ENCODE measurements at places on chromosomes 2 and 18.

GRCh38 chr2:174964404-174964803, 40.8 kb downstream of the CHN1 start:
- DNase-seq, result no peak

DNA sequence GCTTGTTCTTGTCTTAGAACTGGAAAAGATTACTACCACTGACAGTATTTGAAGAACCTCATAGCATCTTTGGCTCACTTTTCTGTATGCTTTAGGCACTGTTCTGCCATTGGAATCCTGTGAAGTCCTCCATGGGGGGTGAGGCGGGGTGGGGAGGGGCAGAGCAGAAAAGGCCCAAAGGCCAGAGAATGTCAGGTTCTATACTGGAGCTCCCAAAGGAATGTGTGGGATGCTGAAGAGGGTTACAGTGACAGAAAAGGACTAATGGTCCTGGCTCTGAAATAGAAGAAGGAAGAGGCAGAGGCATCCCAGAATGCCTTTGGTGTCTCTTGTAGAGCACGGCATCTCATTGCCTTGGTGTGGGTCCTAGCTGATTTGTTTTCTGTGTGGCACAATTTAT, 141.9 kb downstream of the HAUS1 start:
- no peak for DNase-seq

DNA sequence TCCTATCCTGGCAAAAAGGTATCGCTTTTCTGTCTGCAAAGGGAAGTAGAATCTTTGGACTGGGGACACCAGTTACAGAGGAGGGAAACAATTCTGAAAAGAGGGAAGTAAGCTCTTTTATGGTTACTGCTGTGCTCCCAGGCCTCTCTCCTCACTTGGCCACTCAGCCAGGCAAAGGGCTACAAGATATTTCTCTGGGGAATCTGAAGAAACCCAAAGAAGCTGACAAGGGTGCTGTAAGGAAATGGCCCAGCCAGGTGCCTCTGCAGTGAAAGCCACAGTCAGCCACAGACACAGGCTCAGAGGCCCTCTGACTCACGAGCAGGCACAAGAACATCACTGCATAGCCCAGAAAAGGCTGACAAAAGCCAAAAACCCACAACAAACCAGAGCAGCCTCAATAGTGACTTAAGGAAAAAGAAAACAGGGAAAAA, 5.8 kb downstream of the HDLBP start:
- no peak for DNase-seq

DNA sequence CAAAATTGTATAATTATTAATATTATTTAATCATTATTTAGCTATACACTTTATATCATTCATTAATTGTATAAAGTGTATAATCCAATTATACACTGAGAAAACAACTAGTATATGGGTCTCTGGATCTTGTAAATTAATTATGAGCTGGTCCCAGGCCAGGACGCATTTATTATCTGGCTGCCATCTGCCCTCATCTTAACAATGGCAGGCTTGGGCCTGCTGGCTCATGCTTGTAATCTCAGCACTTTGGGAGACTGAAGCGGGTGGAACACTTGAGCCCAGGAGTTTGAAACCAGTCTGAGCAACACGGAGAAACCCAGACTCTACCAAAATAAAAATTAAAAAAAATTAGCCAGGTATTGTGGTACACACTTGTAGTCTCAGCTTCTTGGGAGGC, 502.2 kb upstream of the NRXN1 start:
- no peak for DNase-seq

GRCh38 chr2:172819943-172820342, 84.3 kb downstream of the RAPGEF4 start:
- DNase-seq, result no peak

DNA sequence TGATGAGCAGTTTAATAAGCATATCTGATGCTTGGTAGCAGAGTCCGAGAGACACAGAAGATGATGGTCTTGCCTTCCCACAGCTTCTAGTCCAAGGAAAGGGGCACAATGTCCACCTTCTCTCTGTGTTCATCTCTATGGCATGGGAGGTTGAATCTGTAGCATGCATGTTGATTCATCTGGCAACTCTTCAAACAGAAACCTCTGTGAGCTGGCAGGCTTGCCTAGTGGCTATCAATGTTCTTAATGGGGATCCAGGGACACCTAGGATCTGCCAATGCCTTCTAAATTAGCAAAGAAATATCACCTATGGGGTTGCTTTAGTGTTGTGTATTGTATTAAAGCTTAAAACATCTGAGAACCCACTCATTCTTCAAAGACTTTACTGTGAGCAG, 170.8 kb downstream of the INO80D start:
- no peak for DNase-seq

GRCh38 chr2:191166756-191167445, 16.1 kb upstream of the STAT4 start:
- no peak for DNase-seq

GRCh38 chr2:20334605-20335203, 15.9 kb downstream of the PUM2 start:
- DNase-seq, result no peak

- no peak for DNase-seq
These were observed 227.5 kb downstream of the C1D start for GRCh38 chr2:67835266-67835665.

GRCh38 chr2:223765221-223765785, 72.1 kb downstream of the AP1S3 start:
- DNase-seq, result no peak

DNA sequence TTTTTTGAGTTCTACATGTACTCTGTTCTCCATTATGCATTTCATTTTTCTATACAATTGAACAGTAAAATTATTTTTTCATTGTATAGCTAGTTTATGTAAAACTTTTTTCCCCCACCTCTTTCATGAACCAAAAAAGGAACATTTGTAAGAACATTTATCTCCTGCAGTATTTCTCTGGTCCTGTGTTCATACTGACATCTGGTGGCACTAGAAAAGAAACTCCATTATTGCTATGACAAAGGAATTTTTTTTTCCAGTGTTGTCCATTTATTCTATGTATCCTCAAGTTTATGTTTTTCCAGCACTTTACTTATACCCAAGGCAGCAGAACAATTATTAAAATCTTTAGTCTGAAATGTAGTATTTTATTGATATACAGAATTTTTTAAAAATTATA, 27.4 kb upstream of the CHAC2 start:
- peak; percentile 4 for DNase-seq

DNA sequence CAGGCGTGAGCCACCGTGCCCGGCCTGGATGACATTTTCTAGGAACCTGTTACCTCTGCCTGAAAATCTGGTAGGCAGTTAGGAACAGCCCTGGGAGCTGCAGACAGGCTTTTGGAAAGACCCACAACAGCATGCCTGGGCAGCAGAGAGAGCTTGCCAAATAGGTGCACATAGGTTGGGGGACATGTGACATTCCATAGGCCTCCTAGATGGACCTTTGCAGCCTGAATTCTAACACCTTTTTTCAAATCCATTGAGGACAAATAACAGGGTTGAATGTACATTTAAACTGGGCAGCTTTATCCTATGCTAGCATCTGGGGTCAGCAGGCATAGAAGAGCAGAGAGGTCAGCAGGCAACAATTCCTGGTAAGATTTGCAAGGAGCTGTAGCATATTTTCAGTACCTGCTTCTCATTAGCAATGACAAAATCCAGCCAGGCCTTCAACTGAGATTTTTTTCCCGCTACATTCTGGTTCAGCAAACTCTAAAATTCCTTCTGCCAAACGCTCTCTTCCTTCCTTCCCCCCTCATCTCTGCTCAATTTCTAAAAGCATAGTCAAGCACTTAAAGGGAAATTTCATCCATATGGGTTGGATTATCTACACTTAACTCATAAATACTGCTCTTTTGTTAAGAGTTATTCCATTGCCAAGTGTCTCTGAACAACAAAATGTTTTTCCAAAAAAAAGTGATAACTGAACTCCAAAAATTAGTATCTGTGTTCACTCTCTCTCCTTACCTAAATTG, 75.2 kb downstream of the SOWAHC start:
- peak; percentile 30 for DNase-seq

DNA sequence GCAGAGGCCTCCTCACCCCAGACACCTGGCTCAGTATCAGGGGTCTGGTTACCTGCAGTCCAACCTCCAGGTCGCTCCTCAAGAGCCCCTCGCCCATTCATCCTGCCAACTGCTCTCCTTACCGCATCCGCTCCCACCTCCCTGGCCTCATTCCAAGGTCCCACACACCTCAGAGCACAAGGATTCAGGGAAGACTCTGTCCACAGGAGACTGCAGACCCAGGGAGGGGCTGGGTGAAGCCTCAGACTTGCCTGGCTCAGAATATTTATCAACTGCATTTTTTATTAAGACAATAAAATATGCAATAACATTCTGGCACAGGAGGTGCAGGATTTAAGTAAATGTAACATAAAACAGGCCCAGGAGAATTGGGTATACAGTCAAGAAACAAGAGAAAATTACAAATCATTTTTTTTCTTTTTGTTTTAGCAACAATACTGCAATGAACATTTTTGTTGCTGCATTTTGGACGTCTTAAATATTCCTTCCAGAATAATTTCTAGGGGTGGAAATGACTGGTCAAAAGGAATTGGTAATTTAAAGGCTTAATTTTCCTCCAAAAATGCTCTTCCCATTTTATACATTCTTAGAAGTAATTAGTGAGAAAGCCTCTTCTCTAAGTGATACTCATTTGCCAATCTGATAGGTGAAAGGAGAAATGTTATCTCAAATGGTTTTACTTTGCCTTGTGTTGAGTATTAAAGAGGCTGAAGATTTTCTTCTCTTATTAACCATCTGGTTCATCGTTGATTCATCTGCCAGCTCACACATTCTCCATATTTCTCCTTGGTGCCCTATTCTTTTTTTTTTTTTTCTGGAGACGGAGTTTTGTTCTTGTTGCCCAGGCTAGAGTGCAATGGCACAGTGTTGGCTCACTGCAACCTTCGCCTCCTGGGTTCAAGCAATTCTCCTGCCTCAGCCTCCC, 42.5 kb downstream of the TEX44 start:
- DNase-seq, result no peak

DNA sequence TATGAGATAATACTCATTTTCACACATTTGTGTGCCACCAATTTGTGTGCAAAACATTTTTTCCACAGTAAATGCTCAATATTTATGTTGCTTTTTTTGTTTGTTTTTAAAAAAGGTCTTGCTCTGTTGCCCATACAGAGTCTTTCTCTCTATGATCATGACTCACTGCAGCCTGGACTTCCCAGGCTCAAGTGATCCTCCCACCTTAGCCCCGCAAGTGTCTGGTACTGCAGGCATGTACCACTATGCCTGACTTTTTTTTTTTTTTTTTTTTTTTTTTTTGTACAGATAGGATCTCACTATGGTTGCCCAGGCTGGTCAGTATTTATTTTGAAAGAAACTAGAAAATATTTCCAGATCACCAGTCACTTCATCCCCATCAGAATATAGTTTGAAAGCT, 297.8 kb upstream of the GYPC start:
- DNase-seq, result no peak

DNA sequence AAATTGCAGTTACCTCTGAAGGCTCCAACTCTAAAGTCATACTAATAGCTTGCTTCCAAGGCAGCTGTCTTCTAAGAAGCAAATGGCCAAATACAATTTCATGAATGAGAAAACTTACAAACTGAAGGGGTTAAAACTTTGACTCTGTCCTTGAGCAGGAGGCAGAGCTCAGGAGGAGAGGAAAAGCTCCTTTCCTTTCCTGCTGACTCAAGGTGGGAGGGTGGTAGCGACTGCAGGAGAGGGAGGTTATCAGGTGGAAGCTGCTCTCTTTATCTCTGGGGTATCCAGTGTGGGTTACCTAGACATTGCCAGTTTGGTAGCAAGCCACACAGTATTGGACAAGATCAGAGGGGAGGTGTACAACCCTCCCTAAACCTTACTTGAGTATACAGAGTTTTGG, 2.7 kb upstream of the EFEMP1 start:
- DNase-seq, result no peak

GRCh38 chr2:203720915-203721672, 14.7 kb downstream of the CD28 start:
- no peak for DNase-seq

GRCh38 chr18:62777814-62778213, 62.5 kb downstream of the PHLPP1 start:
- DNase-seq, result no peak

DNA sequence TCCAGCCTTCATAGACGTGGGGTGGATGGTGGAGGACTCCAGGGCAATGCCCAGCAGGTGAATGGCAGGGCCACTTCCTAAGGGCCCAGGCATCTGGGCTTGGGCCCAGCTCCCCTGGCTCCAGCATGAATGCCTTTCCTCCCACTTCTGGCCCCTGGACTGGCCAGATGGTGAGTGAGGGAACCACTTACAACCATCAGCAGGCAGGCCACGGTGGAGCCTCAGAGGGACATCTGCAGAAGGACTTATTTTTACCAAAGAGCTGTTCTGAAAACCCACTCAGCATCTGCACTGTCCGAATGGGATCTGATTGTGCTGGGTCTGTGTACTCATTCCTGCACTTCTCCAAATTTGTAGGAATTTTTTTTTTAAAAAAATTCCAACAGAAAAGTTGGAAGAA, 69.6 kb downstream of the SNTG2 start:
- no peak for DNase-seq

DNA sequence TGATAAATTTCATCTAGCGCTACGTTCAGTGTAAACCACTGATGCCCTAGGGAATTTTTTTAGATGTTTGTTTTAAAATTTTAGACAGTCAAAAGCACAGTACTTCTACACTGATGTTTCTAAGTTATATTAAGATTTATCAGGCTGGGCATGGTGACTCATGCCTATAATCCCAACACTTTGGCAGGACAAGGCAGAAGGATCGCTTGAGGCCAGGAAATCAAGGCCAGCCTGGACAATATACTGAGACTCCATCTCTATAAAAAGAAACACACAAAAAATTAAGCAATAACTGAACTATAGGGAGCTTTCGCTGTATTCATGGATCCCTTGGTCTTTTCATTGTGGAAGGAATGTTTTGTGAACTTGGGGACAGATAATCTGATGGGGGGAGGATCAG, 50.6 kb upstream of the MAPRE2 start:
- no peak for DNase-seq

DNA sequence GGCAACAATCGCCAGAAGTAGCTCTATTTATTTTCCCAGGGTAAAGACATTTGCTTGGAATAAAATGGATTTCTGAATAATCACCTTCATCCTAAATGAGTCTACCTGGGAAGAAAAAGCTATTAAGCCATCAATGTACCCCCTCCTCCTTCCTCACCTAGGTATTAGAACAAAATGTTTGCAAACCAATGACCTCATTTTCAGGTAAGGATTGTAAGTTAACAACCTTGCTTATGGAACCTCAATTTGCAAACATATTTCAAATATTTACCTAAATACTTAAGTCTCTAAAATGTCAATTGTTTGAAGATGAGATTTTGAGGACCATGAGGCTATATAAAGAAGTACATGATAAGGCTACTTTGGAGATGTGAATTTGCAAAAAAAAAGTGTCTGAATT, 43.9 kb downstream of the CAVIN2 start:
- DNase-seq, result no peak
